NCI-H2081 (cell line): ENCODE measurements at places on chromosomes 11 and 22.

DNA sequence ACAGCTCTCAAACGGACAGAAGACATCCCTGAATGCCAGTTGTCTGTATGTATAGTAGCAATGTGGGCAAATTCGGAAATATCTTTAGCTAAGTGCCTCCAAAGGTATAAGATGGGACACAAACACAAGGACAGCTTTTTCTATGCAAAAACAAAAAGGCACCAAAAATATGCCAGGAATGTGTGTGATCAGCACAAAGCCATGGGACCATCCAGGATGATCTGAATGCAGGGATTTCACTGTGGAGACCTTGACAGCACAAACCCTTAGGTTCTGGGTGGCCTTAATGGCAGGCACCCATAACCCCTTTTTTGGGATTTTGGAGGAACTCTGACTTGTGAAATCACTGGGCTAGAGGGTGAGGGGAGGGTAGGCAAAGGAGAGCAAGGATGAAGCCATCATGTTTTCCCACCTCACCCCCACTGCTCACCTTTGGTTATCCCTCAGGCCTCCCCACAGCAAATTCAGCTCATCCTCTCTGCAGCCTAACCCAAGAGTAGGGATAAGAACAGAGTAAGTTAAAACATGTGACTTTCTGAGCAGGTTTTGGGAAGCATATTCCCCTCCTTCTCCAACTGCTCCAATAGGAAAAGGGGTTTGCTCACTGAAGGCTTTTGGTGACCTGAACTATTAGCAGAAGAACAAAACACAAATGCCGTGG lies 154.6 kb downstream of the SNX19 start:
- no peak for DNase-seq

DNA sequence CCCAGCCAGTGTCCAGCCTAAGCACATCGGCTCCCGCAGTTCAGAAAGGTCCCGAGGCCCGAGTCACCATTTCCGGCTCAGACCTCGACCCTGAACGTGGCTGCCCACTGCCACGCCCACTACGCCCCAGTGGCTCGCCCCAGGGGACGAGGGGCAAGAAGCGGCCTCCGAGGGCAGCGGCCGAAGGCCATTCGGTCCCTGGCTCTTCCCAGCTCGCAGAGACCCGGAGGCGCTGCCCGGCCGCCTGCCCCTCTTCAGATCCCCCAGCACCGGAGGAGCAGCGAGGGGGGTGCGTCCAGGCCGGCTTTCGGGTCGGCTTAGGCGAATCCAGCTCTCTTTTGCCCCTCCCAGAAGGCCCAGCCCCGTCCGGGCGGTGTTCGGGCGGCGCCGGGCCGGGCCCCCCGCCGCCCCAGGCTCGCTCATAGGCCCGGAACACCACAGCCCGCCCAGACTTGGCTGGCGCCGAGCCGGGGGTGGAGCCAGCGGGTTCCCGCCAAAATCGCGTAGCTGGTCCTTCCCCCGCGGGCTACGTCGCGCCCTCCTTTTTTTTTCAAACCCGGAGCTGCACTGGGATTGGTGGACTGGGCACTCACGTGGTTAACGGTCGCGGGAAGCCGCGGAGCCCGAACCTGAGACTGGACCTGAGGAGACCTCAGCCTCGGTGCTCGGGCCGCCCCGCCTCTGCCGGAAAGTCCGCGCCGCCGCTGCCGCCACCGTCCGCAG lies at the start of gene WEE1:
TSS of gene WEE1 (plus strand) at position 619 of the 723 bp plus-strand sequence. CDS start 264 bp downstream, outside the sequence.
- DNase-seq, result peak; percentile 98

GRCh38 chr22:27772984-27773498 lies 28.5 kb downstream of the MN1 start:
- DNase-seq, result no peak

GRCh38 chr11:70595452-70595851 lies 197.1 kb downstream of the CTTN start:
- no peak for DNase-seq

DNA sequence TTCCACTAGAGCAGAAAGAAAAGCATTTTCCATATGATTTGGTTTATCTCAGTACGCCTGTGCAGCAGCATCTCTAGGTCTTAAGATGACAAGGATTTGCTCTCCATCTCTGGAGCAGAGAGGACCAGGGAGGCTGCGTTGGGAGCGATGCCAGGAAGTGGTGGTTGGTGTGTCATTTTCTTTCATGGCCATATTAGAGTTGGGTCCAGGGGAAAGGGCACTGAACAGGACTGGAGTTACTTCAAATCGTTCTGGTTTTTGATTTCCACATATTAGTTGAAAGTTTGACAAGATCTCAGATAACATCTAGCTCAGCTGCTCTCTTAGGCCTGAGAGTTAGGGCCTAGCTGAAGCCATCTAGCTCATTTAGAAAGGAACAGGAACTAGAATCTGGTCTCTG lies 157.7 kb downstream of the ADAMTS15 start:
- DNase-seq, result no peak

GRCh38 chr22:29194184-29194583 lies 11.5 kb upstream of the EMID1 start:
- DNase-seq, result no peak

- no peak for DNase-seq
Measured at GRCh38 chr11:134607963-134608750, 196.1 kb upstream of the B3GAT1 start.

DNA sequence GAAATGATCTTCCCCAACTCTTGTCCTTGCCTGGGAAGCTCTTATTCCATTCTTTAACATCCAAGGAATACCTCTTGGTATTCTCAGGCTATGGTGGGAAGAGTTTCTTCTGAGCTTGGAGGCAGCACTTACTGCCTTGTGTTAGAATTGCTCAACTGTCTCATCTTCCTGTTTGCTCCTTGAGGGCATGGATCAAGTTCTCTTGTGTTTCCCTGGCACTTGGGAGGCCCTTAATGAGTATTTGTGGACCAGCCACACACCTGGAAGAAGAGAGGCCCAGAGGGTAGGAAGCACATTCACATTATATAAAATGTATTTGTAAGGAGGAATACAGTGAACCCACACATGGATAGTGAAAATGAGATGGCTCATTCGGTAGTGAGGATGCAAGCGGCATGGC lies 3.4 kb upstream of the SORL1-AS1 start:
- DNase-seq, result no peak

GRCh38 chr11:130804306-130805076 lies 111.8 kb downstream of the SNX19 start:
- no peak for DNase-seq

GRCh38 chr11:1515082-1516060 lies 28.8 kb upstream of the MOB2 start:
- peak; percentile 35 for DNase-seq

DNA sequence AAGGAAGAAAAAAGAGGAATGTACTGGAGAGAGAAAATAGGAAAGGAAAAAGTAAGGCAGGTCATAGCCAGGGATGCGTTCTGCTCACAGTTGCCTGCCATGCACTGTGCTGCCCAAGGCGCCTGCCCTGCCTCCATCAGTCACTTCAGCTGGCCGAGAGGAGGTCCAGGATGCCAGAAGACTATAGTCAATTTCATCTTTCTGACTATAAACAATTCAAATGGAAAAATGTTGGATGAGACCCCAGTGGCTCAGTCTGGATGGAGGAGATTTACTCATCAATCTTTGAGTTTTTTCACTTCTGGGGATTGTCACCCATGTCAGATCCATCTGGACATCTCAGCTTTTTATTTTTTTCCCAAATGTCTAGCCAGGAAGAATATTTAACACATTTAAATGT lies 36.7 kb upstream of the CLMP start:
- DNase-seq, result no peak

DNA sequence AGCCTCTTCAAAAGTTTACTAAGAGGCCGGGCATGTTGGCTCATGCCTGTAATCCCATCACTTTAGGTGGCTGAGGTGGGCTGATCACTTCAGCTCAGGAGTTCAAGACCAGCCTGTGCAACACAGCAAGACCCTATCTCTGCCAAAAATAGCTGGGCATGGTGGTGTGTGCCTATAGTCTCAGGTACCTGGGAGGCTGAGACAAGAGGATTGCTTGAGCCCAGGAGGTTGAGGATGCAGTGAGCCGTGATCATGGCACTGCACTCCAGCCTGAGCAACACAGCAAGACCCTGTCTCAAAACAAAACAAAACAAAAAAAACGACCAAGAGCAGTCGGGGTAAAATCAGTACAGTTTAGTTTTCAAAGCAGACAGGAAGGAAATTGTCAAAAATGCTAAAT lies 4.7 kb upstream of the ADSL start:
- no peak for DNase-seq

DNA sequence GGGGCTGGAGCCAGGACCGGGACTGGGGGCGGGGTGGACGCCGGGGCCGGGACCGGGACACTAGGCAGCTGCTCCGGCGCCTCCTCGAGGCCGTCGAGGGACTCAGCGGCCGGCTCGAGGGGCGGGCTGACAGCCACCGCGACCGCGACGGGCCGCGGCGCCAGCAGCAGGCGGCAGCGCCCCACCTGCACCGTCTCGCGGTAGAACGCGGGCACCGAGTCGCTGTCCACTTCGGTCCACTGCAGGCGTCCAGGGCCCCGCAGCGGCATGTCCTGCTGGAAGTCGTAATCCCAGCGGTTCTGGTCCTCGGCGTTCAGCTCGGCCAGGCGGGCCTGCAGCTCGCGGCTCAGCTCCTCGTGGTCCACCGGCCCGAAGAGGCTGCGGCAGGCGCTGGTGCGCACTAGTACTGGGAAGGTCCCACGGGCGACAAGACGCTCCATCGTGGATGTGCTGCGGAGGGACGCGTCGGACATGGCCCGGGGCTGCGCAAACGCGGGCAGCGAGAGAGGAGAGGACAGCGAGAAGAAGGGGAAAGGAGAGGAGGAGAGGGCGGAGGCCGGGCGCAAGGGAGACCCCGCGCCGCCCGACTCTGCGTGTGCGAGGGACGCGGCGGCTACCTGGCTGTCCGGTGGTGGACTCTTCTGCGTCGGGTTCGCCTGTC lies 428 bp downstream of the CDKN1C start:
- DNase-seq, result no peak

DNA sequence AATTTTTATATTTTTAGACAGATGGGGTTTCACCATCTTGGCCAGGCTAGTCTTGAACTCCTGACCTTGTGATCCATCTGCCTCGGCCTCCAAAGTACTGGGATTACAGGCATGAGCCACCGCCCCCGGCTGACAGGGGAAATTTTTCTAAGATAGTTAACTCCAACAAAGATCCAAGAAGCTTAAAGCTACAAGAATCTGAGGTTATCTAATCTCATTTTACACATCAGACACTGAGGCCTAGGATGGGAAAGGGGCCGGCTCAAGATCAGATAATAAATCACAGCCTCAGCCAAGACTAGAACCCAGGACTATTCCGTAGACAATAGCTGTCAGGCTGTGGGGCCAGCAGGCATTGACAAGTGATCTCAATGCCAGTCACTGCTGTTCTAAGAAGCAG lies 94.0 kb downstream of the AMBRA1 start:
- no peak for DNase-seq

- no peak for DNase-seq
Measured at GRCh38 chr11:2316169-2316962, 14.6 kb downstream of the TSPAN32 start.

DNA sequence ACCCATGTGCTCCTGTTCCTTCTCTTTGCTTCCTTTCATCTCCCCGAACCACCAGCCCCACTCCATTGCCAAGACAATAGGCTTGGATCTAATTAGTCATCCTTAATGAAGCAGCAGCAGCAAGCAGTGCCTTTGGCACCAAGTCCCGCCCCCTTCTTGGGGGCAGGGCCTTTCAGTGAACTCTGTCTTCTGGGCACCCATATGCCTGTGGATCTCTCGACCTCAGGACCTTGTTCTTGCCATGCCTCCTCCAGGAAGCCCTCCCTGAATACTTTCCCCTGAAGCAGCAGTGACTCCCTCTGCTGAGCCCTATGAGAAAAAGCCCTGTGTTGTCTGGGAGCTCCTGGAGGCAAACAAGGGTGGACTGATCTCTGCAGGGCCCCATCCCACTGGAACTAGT lies 32.1 kb downstream of the ARHGEF17 start:
- no peak for DNase-seq

GRCh38 chr11:31725176-31725575 lies 85.9 kb downstream of the PAX6 start:
- no peak for DNase-seq

- no peak for DNase-seq
Measured at GRCh38 chr11:22723274-22723673, 56.9 kb downstream of the GAS2 start.

DNA sequence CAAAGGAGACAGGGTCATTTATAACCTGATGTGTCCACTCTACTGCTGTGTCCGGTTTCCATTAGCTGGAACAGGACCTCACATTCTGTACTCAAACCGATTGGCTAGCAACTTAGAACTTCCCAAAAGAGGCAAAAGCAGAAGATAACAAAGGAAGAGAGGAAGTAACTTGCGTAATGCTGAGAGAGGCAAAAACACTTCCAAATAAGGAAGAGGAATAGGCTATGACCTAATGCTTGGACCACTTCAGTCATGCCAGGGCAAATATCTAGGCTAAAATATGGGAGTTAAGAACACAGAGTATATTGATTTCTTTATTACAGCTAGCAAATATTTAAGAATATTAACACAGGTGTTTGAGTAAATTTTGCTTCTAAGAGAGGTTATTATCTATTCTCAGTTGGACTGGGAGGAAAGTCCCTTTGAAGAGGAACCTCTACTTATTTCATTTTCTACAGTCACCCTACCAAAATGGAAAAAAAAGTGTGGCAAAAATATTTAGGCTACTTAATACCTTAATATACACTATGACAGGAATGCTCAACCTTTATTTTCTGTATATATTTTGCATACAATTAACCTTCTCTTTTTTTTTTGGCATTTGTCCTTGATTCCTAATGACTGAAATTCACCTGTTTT lies 499.8 kb upstream of the CHORDC1 start:
- DNase-seq, result no peak

DNA sequence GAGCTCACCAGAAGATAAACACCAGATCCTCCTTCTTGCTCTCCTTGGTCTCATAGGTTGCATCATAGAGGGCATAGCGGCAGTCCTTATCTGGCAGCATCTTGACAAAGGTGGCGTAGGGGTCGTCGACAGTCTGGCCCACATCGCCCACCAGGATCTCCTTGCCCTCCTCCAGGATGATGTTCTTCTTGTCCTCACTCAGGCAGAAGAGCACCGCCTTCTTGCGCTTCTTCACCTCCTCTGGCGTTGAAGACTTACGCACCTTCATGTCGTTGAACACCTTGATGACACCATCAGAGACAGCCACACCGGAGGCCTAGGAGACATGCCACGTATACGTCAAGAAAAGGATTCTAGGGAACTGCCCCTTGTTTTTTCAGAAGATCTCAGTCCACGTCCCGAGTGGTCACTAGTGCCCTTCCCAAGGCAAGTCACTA lies 2.0 kb downstream of the CFL1 start:
- DNase-seq, result no peak
